Renal cortical epithelial cell (primary cell): ENCODE measurements at places on chromosomes 4 and X. TPM values are rescaled to one million over a fixed set of nuclear protein-coding genes. Genes with fewer than 3 reads are reported as not detected.

PRRG1 gene
- total RNA-seq, result 46.0 and 83.3 TPM in 2 replicates

GABRE gene
- 0.52 and 11.2 TPM in 2 replicates for total RNA-seq

DNA sequence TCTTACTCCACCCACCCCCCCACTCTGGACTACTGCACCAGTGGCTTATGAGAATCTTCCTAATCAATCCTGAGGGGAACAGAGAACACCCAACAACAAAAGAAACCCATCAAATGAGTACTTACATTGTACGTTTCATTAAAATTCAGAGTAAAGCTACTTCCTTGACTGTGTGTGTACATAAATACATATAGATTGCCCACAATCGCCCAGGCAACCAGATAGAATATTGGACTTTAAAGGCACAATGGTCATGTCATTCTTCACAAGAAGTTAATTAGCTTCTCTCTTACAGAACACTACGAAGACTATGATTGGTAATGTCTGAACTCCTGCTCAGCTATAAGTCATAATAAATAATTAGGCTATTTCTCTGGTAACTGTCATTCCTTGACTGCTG is 12.2 kb upstream of the ATP11C start:
- DNase-seq, result no peak

- no peak for DNase-seq
Measured at GRCh38 chr4:176321589-176321988, 1.8 kb downstream of the SPCS3 start.

DNA sequence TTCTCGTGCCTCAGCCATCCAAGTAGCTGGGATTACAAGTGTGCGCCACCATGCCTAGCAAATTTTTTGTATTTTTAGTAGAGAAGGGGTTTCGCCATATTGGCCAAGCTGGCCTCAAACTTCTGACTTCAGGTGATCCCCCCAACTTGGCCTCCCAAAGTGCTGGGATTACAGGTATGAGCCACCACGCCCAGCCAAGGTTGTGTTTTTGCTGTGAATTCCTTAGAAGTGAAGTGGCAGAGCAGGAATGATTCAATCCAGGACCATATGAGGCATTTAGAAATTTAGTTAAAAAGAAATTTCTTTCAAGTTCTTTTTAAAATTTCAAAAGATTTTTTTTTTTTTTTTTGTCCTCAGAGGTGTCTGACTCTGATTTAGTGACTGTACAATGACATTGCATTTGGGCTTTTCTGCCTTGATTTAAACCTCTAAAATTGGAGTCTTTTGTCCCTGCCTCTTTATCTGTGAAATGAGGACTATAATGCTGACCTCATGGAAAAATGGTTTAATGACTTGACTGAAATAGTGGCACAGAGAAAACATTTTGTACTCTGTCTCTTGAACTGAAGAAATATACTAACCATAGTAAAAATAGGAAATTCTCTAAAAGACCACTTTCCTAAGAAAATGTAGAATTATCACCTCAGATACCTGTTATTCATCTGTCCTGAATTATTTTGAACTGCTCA is 59.9 kb downstream of the CXCL13 start:
- DNase-seq, result no peak

- no peak for DNase-seq
Measured at GRCh38 chrX:69128588-69128987, 36.7 kb downstream of the PJA1 start.
